ENCODE measurements at places on chromosomes 1 and 21. TPM values are rescaled to one million over a fixed set of nuclear protein-coding genes. Genes with fewer than 3 reads are reported as not detected.

The OPTC gene
- not detected for total RNA-seq

- H3K27me3 ChIP-seq, result no peaks in the 10 kb centered on the region
- no peak overlapping the region for H3K4me3 ChIP-seq
- H3K4me1 ChIP-seq, result peaks cover 1% of the 10 kb centered on the region
- H3K27ac ChIP-seq, result no peak overlapping the region
These were observed 64.5 kb downstream of the KIF14 start for GRCh38 chr1:200556002-200556401.

The CNKSR1 gene
- total RNA-seq, result 0.31 TPM

DNA sequence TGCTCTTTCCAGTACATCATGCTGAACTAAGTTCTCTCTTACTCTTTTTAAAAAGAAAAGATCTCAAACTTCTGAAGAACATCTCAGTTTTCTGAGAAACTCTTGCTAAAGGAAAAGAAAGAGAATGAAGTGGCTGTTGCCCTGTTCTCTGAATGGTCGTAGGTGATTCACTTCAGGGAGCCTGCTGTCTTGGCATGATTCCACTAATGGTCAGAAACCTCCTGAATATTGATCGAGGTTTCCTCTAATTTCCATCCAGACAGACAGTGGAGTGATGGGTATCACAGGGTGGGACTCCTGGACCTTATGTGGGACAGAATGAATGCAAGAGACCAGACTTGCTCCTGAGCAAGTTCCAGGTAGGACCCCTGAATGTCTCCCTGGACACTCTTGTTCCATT is 2.5 kb downstream of the FCRL2 start:
- peaks cover 2% of the 10 kb centered on the region for H3K27me3 ChIP-seq
- H3K36me3 ChIP-seq, result no peaks in the 10 kb centered on the region
- H3K4me3 ChIP-seq, result no peak overlapping the region
- H3K27ac ChIP-seq, result no peak overlapping the region

The SYNC gene
- 40.5 TPM for total RNA-seq

GRCh38 chr1:56068908-56069307 is 510.5 kb downstream of the PLPP3 start:
- no peaks in the 10 kb centered on the region for H3K36me3 ChIP-seq
- H3K4me3 ChIP-seq, result no peak overlapping the region
- no peaks in the 10 kb centered on the region for H3K27me3 ChIP-seq
- peak overlapping the region; percentile 34 for H3K27ac ChIP-seq

- peaks cover 5% of the 10 kb centered on the region for H3K36me3 ChIP-seq
- no peak overlapping the region for H3K4me3 ChIP-seq
- peaks cover 8% of the 10 kb centered on the region for H3K4me1 ChIP-seq
These were observed 34.7 kb downstream of the LRRC8D start for GRCh38 chr1:89855413-89856123.

GRCh38 chr1:66416295-66416694 is 117.7 kb upstream of the SGIP1 start:
- H3K27me3 ChIP-seq, result peaks cover 1% of the 10 kb centered on the region
- H3K4me3 ChIP-seq, result no peak overlapping the region
- no peak overlapping the region for H3K27ac ChIP-seq
- H3K4me1 ChIP-seq, result peaks cover 41% of the 10 kb centered on the region

- no peak for DNase-seq
- H3K27ac ChIP-seq, result peak overlapping the region; percentile 25
- H3K27me3 ChIP-seq, result no peaks in the 10 kb centered on the region
These were observed 3.6 kb upstream of the NUP210L start for GRCh38 chr1:154158307-154159125.

GRCh38 chr1:212597487-212597886 is 11.1 kb upstream of the ATF3 start:
- peak overlapping the region; percentile 81 for H3K4me3 ChIP-seq
- no peak for DNase-seq

DNA sequence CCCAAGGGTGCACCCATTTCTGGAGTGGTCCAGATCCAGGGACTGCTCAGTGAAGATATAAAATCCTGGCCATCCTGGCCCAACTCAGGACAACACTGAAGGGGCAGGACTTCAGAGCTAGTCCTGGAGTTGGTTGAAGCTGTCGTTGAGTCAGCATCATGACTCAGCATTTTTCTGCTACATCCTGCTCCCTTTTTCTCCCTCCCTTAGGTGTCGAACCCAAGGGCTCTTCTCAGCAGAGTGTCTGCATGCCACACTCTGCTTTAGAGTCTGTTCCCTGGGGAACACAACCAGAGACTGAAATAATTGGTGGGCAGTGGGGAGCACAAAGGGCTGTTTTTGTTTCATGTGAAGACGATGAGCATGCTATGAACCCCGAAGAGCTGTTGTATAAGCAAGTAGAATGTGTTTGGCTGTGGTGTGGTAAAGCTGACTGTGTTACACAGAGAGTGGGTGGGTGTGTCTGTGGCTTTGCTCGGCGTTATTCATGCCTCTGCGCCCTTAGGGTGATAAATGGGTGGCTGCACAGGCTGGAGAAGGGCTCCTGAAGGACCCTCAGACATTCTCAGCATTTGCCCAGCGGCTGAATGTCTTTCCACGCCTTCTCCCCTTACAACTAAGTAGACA is 167.2 kb downstream of the CYYR1 start:
- H3K4me1 ChIP-seq, result peaks cover 57% of the 10 kb centered on the region
- peak overlapping the region; percentile 90 for H3K27ac ChIP-seq
- H3K4me3 ChIP-seq, result peak overlapping the region; percentile 85
- H3K36me3 ChIP-seq, result no peaks in the 10 kb centered on the region

The SLC30A10 gene
- not detected for total RNA-seq

The NTRK1 gene
- total RNA-seq, result not detected

DNA sequence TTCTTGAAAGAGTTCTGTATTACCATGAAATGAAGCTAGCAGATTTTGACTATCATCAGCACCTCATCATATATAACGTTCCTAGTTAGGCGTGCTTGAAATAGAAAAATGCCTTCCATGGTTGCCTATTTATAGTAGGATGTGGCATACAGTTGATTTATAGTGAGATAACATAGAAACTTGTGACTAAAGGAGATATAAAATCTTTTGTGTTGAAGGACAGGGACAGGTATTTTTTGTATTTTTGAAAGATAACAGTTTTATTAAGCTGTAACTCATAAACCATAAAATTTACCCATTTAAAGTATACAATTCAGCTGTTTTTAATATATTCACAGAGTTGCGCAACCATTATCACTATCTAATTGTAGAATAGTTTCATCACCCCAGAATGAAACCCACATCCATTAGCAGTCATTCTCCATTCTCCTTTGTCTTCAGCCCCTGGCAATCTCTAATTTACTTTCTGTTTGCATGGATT is 19.3 kb downstream of the SPEN start:
- no peaks in the 10 kb centered on the region for H3K36me3 ChIP-seq
- H3K4me1 ChIP-seq, result peaks cover 27% of the 10 kb centered on the region
- H3K27me3 ChIP-seq, result no peaks in the 10 kb centered on the region
- H3K4me3 ChIP-seq, result no peak overlapping the region
- H3K27ac ChIP-seq, result no peak overlapping the region

The TNFRSF9 gene
- not detected for total RNA-seq

DNA sequence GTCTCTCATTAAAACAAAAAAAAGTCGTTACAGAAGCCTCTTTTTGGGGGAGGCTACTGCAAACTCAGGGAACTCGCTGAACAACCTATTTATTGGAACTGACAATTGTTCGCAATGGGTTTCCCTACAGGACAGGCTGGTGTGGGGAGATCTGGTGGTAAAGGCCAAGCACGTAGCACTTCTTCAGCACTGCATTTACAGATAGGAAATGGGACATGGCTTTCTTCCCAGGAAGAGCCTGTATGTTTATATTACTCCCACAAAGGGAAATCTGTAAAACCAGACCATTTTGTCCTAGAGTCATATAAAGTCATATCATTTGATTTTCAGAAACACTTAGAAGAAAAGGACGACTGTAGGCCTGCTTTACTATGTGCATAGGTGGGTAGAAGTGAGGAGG is 38.8 kb upstream of the TBX15 start:
- peaks cover 9% of the 10 kb centered on the region for H3K4me1 ChIP-seq
- no peak overlapping the region for H3K27ac ChIP-seq
- no peak for DNase-seq
- H3K36me3 ChIP-seq, result peaks cover 9% of the 10 kb centered on the region
- H3K27me3 ChIP-seq, result no peaks in the 10 kb centered on the region
- no peak overlapping the region for H3K4me3 ChIP-seq

The GBP2 gene
- total RNA-seq, result 0.73 TPM

The HLX gene
- total RNA-seq, result 10.3 TPM

The CHTOP gene
- 45.9 TPM for total RNA-seq

DNA sequence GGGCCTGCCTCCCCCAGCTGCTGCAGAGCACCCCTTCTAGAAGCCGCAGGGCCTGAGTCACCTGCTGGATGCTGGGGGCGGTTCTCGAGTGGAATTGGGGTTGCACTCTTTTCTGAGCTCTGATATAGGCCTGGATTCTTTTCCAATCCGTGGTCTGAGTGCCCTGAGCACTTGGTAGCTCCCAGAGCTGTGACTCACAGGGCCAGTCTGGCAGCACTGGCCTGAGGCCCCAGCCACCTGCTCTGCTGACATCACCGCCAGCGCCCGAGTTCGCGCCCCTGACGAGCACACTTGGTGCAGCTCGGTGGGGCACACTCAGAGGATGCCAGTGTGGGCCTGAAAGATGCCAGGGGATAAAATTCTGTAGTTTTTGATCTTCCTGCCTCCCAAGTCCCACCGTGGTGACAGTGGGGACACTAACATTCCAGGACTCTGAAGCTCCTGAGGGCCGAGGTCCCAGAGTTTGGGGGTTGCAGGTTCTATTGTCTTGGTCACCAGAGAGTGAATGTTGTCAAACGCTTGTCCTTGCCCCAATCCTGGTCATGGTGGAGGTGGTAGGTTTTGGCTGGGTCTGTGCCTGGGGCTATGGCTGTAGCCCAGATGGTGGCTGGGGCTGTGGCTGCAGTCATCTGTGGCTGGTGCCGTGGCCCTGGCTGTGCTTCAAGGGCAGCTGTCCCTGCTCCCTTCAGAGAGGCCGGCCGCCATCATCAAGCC is 74.6 kb downstream of the OBSCN start:
- no peak overlapping the region for H3K4me3 ChIP-seq
- H3K27me3 ChIP-seq, result peaks cover 2% of the 10 kb centered on the region
- H3K36me3 ChIP-seq, result 0 out of 2 replicates have a peak, but pooled peaks cover 4% of the 10 kb centered on the region
- no peaks in the 10 kb centered on the region for H3K4me1 ChIP-seq
- DNase-seq, result no peak

DNA sequence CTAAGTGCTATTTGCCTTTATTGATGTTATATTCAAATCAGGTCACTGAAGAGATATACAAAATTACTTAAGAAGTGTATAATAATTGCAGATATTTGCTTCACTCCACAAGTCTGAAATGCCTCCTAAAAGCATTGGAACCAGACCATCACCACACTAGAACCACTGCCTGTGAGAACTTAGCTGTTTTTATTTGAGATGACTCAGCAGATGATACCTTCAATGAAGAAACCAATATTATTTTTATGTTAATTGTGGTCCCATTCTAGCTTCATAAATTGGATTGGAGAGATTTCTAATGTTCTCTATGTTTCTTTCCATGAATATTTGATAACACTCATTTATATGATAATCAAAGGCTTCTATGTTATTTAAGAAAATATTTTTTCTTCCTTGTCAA is 740.6 kb downstream of the KCNT2 start:
- no peaks in the 10 kb centered on the region for H3K4me1 ChIP-seq
- DNase-seq, result no peak
- no peaks in the 10 kb centered on the region for H3K27me3 ChIP-seq
- no peak overlapping the region for H3K4me3 ChIP-seq

The BNIPL gene
- total RNA-seq, result 0.26 TPM
